ENCODE measurements at places on chromosomes 6 and 20. TPM values are rescaled to one million over a fixed set of nuclear protein-coding genes. Genes with fewer than 3 reads are reported as not detected.

DNA sequence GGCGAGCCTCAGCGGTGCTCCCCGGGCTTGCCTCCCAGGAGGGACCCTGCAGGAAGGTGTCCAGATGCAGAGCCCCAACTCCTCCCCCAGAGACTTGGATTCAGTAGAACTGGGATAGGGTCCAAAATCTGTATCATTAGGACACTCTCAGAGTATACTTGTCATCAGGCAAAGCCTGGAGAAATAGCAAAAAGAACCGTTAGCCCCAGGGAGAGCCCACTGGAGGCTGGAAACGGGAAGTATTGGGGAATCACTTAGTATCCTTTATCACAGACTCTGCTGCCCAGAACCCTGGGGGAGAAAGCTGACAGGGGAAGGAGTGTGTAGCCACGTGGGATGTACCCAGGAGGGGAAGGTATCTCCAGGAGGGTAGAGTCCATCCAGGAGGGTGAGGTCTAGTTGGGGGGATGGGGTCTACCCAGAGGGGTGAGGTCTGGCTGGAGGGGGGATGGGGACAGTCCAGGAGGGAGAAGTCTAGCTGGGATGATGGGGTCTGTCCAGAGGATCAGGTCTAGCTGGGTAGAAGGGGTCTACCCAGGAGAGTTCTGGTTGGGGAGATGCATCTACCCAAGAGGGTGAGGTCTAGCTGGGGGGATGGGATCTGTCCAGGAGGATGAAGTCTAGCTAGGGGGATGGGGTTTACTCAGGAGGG lies 107.2 kb downstream of the LY86 start:
- DNase-seq, result no peak

DNA sequence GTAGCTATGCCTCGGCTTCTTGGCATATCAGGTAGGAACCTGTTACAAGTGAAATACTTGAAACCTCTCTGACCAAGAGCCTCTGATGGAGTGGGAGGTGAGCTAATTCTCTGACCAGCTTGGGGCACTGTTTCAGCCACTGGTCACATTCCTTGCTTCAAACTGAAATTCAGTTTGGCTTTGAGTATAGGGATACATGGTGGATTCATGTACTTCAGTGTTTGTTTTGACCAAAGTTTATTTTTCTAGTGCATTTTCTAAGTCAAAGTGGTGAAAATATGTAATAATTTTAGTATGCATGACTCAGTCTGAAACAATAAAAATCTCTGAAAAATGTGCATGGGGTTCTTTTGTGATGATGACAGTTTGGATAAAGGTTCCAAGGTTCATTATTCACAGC lies 18.6 kb downstream of the TTPAL start:
- DNase-seq, result no peak

- DNase-seq, result no peak
These were observed 207.4 kb upstream of the ZNF217 start for GRCh38 chr20:53800883-53801604.

DNA sequence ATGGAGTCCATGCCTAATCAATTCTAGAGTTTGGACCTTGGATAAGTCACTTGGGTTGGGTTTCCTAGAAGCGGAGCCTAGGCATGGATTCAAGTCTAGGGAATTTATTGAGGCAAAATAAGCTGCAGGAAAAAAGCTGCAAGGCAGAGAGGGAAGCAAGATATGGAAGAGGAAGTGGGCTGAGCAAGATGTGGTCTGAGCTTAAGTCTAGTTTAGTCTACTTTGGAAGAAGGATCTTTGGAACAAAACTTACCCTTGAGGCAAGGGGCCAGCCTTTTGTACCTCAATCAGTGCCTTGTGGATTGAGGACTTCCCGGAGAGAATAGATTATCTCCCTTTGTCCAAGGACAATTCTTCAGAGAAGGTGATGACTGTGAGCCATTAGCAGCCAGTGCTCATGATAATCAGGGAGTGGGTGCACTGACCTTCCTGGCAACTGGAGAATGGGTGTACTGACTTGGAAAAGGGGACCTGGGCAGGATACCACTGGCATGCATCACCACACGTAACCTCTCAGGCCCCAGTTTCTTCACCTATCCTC lies 10.9 kb downstream of the ZSCAN9 start:
- DNase-seq, result no peak

GRCh38 chr6:2658788-2659187 lies 91.9 kb downstream of the MYLK4 start:
- DNase-seq, result no peak

DNA sequence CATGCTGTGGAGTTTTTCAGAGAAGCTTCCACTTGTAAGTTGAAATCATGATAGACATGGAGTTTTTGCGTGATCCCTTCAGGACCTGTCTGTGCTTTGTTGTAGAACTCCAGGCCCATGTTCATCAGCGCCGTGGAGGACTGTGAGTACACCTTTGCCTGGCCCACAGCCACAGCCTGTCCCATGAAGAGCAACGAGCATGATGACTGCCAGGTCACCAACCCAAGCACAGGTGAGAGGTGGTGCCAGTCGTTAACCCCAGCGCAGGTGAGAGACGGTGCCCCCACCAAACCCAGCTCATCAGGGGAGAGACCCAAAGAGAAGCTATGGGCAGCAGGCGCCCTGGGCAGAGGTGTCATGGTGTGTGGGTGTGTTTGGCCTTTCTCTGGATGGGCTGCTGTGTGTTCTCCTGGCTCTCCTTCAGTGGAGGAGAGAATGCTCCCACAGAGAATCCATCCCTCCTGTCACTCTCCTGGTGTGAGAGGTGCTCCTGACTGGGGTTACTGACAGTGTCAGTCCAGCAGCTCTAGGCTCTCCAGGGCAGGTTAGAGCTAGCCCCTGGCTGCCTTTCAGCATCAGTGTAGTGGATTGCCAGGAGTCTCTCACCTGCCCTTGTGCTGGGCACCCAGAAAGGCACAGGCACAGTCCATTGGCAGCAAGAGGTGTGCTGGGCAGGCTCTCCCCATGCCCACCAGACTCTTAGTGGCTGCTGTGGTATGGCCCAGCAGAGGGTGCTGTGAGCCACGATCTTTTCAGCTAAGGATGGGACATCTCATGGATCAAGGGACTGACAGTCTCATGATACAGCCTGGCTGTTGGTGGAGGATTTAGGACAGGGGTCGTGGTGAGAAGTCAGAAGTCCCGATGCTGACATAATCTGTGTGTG lies 49.6 kb upstream of the SLC22A1 start:
- DNase-seq, result no peak

GRCh38 chr6:167396659-167397490 lies 72.0 kb downstream of the TTLL2 start:
- DNase-seq, result no peak

- no peak for DNase-seq
These were observed 237.8 kb upstream of the SGK1 start for GRCh38 chr6:134555672-134556071.

GRCh38 chr6:25927178-25927577 lies 3.3 kb downstream of the SLC17A2 start:
- DNase-seq, result no peak

- no peak for DNase-seq
These were observed 16.2 kb downstream of the FOXC1 start for GRCh38 chr6:1625794-1626435.

GRCh38 chr20:16444057-16444777 lies 129.0 kb downstream of the KIF16B start:
- no peak for DNase-seq

- DNase-seq, result no peak
These were observed 8.0 kb downstream of the SLC17A3 start for GRCh38 chr6:25866011-25866410.

- no peak for DNase-seq
These were observed 163.3 kb downstream of the SOBP start for GRCh38 chr6:107653183-107653580.

- DNase-seq, result no peak
These were observed 407.1 kb upstream of the MARCKS start for GRCh38 chr6:113450061-113450465.

- no peak for DNase-seq
These were observed 119.1 kb downstream of the TENT5A start for GRCh38 chr6:81633391-81633790.

GRCh38 chr20:49380337-49380780 lies 102.1 kb downstream of the KCNB1 start:
- no peak for DNase-seq

- no peak for DNase-seq
These were observed 117.9 kb downstream of the AHI1 start for GRCh38 chr6:135379647-135380046.

DNA sequence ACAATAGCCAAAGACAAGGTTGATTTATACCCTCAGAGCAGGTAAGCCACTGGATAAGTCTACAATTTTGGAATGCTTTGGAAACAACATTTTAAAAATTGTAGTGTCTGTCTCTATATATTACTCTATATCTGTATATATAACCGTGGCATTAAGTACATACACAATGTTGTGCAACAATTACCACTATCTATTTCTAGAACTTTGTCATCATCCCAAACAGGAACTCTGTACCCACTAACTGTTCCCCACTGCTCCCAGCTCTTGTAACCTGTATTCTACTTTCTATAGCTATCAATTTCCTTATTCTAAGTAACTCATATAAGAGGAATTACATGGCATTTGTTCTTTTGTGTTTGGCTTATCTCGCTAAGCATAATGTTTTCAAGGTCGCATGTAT lies 78.2 kb upstream of the ASCC3 start:
- no peak for DNase-seq

DNA sequence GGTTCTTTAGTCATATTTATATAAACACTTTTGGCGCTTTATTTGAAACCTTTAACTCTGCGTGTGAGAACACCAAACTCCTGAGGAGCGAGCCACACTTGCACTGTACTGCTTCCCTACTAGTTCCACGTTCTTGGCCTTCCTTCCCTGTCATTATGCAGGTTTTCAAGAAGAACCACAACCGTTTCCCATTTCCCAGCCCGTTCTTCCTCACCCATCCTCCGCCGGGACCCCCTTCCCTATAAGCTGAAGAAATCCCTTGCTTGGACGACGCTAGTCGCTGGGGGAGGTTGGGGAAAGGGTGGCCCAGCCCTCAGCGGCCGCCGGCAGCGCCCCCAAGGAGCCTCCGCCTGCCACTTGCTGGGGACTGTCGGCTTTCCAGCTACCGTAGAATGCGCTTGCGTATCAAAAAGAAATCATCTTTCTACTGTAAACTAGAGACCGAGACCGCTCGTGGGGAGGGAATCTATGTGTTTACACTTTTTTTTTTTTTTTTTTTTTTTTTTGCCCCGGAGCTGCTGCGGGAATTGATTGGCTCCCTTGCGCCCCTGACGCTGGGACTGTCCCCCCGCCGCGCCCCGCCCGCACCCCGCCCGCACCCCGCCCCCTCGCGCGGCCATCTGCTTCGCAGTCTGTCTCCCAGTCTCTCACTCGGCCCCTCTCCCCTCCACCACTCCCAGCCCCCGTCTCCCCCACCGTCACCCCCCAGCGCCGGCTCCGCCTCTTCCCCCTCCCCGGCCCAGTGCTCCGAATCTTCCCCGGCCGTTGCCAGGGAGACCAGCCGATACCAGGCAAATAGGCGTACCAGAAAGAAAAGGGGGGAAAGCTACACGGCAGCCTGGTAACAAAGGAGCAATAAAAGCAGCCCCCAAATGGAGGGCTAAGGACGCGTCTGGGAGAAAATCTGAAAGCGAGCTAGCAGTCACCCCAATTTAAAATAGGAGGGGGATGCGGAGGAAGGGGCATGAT lies 2.3 kb upstream of the MARCKS start:
- DNase-seq, result no peak

DNA sequence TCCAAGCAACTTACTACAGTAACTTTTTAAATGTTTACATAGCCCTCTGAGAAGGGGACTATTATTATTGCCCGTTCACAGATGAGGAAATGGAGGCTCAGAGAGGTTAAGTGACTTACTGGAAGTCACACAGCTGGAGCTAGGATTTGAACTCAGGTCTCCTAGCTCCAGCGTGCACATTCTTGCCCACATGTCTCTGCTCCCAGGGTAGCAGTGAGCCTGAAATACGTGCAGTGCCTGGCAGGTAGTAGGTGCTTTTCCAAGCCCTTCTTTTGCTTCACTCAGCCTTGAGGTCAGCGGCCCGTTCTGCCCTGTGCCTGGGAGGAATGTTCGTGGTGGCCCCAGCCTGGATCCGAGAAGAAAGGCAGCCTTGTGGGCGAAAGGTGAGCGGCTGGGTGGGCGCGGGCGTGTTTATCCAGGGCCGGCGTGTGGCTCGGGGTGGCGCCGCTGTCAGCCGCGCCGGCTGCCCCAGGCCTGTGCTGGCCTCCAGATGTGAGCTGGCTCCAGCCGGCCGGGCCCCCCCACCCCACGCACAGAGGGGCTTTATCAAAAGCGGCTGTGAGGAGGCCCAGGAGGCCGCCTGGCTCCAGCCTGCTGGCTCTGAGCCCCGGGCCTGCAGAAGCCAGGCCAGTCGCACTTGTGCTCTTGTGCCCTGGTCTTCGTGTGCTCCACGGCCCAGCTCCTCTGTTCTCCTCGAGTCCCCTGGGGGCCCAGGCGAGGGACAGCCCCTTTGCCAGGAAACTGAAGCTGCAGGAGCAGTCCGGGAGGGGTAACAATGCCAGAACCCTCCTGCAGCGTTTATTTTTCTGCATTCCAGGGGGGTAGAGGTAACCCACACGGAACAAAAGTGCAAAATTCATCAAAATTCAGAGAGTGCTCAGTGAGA lies 58.1 kb downstream of the UBE2V1 start:
- no peak for DNase-seq

DNA sequence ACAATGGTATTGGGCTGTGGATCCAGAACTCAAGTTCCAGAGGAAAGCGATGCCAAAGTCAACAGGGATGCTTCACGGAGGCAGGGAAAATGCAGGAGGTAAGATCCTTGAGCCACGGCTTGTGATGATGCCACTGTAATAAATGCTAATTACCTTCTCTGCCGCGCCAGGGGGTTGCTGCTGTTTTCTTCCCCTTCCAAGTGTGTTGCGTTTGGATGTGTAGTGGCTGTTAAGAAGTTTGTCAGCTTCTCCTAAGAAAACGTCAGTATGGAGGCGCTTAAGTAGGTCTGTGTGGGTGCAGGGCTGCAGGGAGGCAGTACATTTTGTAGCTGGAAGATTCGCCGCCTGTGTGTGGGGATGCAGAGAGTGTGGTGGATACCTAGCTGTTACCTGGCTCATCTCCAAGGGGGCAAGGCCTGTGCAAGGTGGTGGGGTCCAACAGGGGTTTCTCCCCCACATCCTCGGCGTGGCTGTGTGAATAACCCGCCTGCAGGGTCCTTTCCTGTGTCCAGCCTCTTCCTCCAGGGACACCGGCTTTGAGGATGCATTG lies 318.7 kb downstream of the CDH4 start:
- DNase-seq, result no peak

GRCh38 chr6:44896701-44897100 lies 431.4 kb upstream of the RUNX2 start:
- DNase-seq, result no peak

GRCh38 chr6:86016567-86016966 lies 373.9 kb upstream of the SYNCRIP start:
- no peak for DNase-seq

- DNase-seq, result no peak
These were observed 77.6 kb downstream of the ZMYND8 start for GRCh38 chr20:47278907-47279348.

The SLC4A11 gene
- 71.0 TPM for total RNA-seq

The CALHM6 gene
- 0.45 TPM for total RNA-seq

The DEFB132 gene
- total RNA-seq, result not detected

The FOXF2 gene
- 16.4 TPM for total RNA-seq

The GUCA1A gene
- total RNA-seq, result not detected

The B3GAT2 gene
- total RNA-seq, result 0.02 TPM

The NR2E1 gene
- total RNA-seq, result not detected

The ATP6V1G2 gene
- total RNA-seq, result 0.23 TPM

The SLC35F1 gene
- 0.17 TPM for total RNA-seq

The TBXT gene
- total RNA-seq, result 2,059 TPM

The SNAP25 gene
- 0.40 TPM for total RNA-seq

All from NCI-H460 (cell line).